Stimulated activated CD4-positive, alpha-beta T cell treated with anti-CD3 and anti-CD28 coated beads, Interleukin-4, amount 100 ng/mL, for 1 hour (primary cell): ENCODE measurements at places on chromosomes 12 and 14.

- no peak for DNase-seq
Measured at GRCh38 chr14:91221270-91221669, 23.2 kb downstream of the GPR68 start.

GRCh38 chr14:101783260-101784016, 21.9 kb downstream of the PPP2R5C start:
- DNase-seq = no peak

GRCh38 chr14:71765505-71765904, 166.7 kb upstream of the RGS6 start:
- DNase-seq = no peak

- no peak for DNase-seq
Measured at GRCh38 chr14:79404874-79405511, 806.3 kb downstream of the DIO2 start.

- no peak for DNase-seq
Measured at GRCh38 chr12:132638541-132639408, 20.2 kb downstream of the P2RX2 start.

- DNase-seq = no peak
Measured at GRCh38 chr12:25436206-25437030, 116.7 kb downstream of the LMNTD1 start.

- peak; percentile 78 for DNase-seq
Measured at GRCh38 chr12:9331218-9331626, 123.0 kb upstream of the PZP start.

- DNase-seq = no peak
Measured at GRCh38 chr12:67989184-67989920, at the start of gene IFNG-AS1. Gene IFNG-AS1 (plus strand): TSS chr12:67989447.

DNA sequence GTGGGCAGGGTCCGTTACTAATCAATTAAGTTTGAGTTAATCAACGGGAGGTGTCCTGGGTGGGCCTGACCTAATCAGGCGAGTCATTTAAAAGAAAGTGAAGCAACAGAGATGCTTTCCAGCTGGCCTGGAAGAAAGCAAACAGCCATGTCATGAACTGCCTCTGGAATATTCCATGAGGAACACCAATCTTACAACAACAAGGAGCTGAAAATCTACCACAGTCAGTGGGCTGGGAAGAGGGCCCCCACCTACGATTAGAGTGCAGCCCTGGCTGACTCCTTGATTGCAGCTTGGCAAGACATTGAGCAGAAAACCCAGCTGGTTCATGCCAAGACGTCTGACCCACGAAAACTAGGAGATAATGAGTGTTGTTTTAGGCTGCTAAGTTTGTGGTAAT, 56.2 kb downstream of the SSPN start:
- no peak for DNase-seq

GRCh38 chr14:25049568-25050268, at the start of gene STXBP6:
Gene STXBP6 (minus strand): TSS chr14:25050147. CDS start chr14:24974818, 75,329 bp downstream.
- DNase-seq = peak; percentile 3

GRCh38 chr14:71119075-71119474, 211.8 kb downstream of the PCNX1 start:
- no peak for DNase-seq

DNA sequence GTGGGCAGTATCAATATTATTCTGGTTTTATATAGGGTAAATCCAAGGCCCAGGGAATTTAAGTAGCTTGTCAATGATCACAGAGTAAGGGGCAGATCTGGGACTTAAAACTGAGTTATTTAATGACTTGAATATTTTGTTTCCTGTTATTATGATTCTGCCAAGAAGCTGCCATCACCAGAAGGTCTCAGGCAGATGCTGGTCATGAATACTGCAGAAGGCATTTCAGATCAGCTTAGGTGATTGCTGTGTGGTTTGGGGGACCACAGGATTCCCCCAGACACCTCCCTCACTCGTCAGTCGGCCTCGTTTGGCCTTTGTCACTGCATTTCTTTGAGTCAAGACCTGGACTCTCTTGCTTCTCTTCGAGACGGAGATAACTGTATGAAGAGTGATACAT, 47.7 kb upstream of the EVL start:
- no peak for DNase-seq
